A549 (cell line): ENCODE measurements at places on chromosomes 12 and 14.

GRCh38 chr12:112183141-112184021 lies 58.0 kb downstream of the TRAFD1 start:
- no peak for DNase-seq

DNA sequence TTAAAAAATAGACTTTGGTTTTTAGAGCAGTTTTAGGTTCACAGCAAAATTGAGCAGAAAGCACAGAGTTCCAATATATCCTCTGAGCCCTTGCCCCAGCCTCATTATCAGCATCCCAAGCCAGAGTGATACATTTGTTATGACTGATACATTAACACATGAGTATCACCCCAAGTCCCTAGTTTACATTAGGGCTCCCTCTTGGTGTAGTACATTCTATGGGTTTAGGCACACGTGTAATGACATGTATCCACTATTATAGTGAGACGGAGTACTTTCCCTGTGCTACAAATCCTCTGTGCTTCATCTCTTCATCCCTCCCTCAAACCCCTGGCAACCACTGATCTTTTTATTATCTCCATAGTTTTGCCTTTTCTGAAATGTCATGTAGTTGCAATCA lies 22.5 kb upstream of the GSG1 start:
- no peak for DNase-seq

DNA sequence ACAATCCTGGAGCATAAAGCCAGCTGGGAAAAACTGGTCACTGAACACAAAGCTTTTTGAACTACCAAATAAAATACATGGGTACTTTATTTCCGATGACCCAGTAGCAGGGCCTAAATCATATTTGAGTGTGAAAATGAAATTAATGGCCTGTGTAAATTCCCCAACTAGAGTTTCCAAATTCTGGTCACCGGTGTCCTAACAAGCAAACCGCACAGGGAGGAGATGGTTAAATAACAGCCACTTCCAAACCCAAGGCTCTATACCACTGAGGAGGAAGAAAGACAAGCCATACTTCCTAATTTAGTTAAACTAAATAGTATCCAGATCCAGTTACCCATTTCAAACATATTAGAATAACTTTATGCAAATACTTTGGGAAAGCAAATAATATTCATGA lies 40.1 kb upstream of the DUSP6 start:
- no peak for DNase-seq

GRCh38 chr12:4251967-4252366 lies 21.6 kb upstream of the CCND2 start:
- DNase-seq, result no peak

- DNase-seq, result no peak
Observed at GRCh38 chr14:100828031-100828769, 2.3 kb downstream of the MEG3 start.

- peak; percentile 69 for DNase-seq
Observed at GRCh38 chr14:72643317-72643801, 250.5 kb downstream of the DPF3 start.
